ENCODE measurements at places on chromosomes 1 and 21.

- no peak for DNase-seq
These were observed 52.0 kb upstream of the COL11A1 start for GRCh38 chr1:103160281-103160680.

DNA sequence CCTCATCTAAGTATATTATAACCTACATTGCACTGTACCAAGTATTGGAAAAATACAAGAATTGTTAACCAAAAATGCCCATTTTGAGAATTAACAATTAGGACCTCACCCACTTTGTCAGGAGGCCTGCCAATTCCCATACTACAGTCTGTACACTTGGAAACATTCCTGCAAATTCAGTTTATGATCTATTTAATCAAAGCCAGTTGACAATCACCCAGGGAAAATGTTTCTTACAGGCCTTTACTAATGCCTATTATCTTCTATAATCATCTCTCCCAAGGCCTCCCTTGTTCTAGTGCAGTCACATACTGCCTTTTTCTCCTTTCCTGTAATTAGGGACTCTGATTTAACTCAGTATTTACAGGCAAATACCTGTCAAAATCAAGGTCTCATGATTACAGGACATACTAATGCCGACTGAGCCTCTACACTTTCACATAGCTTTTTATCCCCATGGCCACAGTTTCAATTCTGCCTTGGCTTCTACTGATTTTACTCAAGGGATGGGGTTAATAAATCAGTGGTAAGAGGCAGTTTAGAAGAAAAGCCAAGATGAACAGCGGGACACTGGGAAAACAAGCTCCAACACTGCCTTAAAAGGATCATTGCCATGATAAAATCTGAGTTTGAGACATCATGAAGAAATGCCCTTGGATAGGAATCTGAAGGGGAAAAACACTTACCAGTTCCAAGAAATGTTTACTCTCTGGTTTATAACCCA is 338.7 kb downstream of the VAV3 start:
- peak; percentile 6 for DNase-seq

- no peak for DNase-seq
These were observed 46.3 kb downstream of the NGF start for GRCh38 chr1:115291741-115292140.

DNA sequence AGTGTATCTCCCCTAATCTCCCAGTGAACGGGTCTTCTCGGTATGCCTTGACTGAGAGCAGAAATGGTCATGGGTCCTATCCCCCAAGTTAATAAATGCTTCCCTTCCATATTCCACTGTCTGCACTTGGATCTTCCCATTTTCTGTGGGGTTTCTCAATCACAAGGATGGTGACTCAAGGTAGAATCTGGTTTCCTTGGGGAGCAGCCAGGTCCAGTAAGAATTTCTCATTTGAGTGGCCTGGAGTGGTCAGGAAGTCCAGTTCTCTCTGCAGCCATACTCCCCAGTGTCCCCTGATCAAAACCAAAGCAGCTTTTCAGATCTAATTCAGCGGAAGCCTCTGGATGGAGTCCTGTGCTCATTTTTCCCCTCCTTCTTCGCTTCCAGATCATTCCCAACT is 14.8 kb upstream of the SLC27A3 start:
- DNase-seq: no peak

- DNase-seq: no peak
These were observed 8.3 kb upstream of the CSRP1 start for GRCh38 chr1:201515062-201515750.

GRCh38 chr21:38436341-38436740 is 61.9 kb downstream of the ERG start:
- no peak for DNase-seq

DNA sequence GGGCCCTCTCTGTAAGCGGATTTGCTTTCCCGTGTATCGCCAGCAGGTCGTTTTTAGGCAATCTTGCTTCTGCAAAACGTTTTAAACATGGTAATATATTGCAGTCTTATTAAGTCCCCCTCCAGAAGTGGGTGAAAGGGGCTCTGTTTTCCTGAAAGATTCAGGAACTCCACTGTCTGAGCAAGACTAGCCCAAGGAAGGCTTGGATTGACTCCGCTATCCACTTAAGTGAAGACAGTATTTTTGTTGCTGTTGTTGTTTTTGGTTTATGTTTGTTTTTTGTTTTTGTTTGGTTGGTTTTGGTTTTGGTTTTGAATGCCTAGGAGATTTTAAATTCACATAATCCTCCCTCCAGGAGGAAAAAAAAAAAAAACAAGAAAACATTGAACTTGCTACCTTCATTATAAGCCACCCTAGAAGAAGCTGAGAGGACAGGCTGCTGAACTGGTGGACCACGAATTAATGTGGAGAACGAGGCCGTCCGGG is 29.1 kb upstream of the NFIA start:
- DNase-seq: no peak

GRCh38 chr1:10498231-10498630 is 23.5 kb downstream of the PEX14 start:
- DNase-seq: no peak

DNA sequence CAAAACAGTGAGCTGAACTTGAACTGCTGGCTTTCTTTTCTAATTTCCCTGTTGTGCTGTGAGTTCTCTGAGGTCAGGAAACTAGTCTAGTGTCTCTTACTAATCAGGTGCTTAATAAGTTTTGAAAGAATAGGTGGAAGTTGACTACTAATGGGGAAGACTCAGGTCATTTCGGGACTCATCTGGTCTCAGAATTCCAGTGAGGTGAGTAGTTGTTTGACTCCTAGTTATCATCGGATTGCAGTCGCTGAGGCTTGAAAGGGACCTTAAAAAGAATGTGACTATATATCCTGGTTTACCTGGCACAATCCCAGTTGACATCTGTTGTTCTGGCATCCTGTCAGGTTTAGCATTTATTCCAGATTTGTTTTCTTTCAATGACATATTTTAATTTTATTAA is 81.4 kb upstream of the SPAG17 start:
- no peak for DNase-seq

DNA sequence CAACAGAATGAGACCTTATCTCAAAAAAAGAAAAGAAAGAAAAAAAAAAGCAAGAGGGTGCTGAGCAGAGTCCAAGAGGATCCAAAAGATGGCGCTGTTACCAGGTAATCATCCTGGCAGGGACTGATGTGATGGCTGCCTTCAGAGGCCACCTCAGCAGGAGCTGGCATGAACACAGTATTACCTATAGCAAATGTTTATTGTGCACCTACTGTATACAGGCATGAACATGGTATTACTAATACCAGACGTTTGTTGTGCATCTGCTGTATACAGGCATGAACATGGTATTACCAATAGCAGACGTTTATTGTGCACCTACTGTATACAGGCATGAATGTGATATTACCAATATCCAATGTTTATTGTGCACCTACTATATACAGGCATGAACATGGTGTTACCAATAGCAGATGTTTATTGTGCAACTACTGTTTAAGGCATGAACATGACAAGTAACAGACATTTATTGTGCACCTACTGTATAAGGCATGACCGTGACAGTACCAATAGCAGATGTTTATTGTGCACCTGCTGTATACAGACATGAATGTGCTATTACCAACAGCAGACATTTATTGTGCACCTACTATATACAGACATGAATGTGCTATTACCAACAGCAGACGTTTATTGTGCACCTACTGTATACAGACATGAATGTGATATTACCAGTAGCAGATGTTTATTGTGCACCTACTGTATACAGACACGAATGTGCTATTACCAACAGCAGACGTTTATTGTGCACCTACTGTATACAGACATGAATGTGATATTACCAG is 115.1 kb upstream of the TMEM51 start:
- DNase-seq: no peak

GRCh38 chr21:38841472-38841871 is 35.7 kb downstream of the ETS2 start:
- no peak for DNase-seq

All from GM13976 (cell line).